ENCODE measurements at places on chromosomes 16 and 17.

- DNase-seq, result no peak
Observed at GRCh38 chr17:1743088-1743439, 393 bp downstream of the SERPINF2 start.

DNA sequence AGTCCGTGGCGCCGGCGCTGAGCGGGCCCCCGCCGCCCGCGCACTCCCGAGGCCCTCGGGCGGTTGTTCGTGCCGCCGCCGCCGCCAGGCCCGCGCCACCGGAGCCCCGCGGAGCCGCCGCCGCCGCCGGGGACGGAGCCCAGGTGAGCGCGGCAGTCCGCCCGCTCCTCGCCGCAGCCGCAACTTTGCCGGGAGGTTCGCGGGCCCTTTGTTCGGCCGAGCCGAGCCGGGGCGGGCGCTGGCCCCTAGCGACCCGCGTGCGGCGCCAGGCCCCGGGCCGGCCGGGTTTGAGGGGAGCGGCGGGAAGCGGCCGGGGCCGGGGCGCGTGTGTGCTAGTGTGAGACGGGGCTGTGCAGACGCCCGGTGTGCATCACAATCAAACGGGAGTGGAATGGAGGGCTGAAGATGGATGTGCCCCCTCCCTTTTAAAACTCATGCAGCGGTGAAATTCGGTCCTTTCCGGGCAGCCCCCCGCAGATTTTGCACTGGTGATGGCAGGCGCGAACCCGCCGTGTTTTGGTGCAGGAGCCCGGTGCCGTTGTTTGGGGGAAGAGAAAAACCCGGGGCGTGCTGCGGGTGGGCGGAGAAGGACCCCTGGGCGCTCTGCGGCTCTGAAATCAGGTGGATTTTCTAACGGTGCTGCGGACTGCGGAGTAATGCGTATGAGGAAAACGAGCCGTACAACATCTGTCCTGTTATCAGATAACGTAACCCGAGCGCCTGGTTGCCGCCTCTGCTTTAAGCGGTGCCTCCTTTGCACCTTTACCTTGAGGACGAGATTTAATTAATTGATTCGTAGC lies 823 bp downstream of the TNRC6C start:
- no peak for DNase-seq

DNA sequence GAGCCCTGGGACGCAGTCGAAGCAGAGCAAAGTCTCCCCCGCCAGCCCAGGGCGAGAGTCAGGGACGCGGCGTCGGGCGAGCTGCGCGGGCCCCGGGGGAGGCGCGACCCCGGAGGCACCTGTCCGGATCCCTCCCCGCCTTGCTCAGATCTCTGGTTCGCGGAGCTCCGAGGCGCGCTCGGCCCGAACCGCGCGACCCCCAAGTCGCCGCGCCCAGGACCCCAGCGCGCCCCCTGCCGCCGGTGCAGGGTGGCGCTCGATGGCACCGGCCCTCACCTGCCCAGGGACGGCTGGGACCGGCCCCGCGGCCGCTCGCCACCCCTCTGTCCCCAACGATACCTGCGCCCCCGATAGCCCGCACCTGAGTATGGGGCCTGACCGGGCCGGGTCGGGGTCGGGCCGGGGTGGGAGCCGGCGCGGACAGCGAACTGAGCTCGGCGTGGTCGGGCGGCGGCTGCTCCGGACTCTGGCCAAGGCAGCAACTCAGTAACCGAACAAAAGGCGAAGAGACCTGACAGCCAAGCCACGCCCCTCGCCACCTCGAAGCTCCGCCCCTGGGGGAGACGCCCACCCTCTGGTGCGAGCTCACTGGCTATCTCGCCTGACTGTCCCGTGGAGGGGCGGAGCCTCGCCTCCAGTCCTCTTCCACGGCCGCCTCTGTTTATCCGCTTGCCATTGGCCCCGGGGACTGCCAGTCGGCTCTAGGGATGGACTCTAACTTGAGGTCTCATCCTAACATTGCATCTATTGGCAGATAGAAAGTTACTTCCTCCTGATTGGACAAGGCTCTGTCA lies at the start of gene JUP:
Gene JUP, minus strand, starts transcription at position 485 of the 794 bp plus-strand sequence. CDS start 14,857 bp downstream, outside the sequence.
- peak; percentile 100 for DNase-seq

DNA sequence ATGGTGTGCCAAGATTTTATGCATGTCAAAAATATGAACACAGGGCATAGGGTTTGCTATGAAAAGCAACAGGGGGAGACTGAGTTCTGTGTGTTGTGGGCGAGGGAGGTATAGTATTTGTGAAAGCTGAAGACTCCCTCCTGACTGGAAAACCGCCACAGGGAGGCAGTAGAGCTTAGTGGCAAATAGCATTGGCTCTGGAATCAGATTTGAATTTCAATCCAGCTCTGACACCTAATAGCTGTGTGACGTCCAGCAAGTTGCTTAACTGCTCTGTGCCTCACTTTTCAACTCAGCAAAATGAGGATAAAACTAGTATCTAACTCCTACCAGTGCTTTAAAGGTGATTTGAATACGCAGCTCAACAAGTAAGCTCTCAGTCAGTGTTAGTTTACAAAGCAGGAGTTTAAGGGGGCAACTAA lies 22.0 kb downstream of the KPNA2 start:
- DNase-seq, result peak; percentile 32

- no peak for DNase-seq
Observed at GRCh38 chr16:1381612-1382406, 30.1 kb downstream of the GNPTG start.

DNA sequence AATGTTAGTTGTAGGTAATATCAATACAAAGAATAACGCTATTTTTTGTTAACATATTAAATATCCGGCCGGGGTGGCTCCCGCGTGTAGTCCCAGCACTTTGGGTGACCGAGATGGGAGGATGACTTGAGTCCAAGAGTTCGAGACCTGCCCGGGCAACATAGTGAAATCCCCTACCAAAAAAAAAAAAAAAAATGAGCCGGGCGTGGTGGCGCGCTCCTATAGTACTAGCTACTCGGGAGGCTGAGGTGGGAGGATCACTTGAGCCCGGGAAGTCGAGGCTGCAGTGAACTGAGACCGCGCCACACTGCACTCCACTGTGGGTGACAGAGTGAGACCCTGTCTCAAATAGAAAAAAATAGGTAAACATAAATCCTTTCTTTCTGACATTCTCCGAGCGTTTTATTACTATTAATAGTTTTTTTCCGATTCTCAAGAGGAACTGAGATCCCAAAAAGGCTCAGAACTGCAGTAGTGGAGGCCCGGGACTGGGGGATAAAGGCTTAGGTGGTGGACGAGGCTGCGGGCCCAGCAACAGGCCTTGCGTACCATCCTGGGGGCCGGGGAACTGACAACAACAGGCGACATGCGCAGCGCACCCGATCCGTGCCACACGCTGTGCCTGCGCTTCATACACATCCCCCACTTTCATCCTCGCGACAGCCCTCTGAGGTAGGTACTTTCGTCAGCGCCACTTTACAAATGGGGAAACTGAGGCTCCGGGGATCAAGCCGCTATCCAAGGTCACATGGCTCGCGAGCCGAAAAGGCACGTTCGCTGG lies 919 bp downstream of the N4BP1 start:
- DNase-seq, result no peak

Measured in mucosa of gallbladder (tissue), 1 donor.